NCI-H1694 (cell line): ENCODE measurements at places on chromosomes 5 and 9.

DNA sequence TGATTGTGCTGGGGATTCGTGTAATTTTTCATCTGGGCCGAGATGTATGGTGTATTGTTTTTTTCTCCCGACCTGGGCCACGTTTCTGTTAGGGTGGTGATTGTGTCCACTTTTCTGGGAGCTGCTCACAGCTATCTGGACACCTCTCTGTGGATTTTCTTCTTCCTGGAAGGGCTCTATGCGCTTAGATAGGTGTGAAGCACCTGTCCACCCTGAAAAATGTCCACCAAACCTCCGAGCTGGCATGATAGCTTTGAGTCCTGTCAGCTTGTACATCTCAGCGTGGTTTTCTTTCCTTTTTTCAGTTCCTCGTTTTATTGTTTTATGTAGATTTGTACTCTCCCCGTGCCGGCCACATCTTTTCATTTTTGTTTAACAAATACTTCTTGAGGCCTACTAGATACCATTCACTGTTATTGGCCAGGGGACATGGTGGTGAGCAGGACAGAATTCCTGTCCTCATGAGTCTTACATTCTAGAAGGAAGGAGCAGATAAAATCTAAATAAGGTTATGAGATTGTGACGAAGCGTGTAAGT, 1.1 kb downstream of the UGCG start:
- no peak for DNase-seq

DNA sequence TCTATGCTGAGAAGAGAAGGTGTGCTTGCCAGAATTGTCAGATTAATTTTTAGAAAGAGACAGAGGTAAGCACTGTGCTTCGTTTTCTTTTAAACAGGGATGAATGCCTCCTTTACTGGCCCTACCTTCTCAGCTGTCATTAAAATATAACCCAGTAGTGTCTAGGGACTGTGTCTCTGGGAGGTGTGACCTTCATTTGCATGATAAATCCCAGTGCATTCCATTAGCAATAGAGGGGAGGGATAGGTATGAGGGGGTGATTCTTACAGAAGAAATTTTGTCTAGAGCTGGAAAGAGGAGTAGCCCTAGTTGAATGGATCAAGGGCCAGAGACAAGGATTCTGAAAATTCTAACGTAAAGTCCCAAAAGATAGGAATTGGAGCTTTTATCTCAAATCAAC, 351.5 kb downstream of the BNC2 start:
- DNase-seq, result no peak

DNA sequence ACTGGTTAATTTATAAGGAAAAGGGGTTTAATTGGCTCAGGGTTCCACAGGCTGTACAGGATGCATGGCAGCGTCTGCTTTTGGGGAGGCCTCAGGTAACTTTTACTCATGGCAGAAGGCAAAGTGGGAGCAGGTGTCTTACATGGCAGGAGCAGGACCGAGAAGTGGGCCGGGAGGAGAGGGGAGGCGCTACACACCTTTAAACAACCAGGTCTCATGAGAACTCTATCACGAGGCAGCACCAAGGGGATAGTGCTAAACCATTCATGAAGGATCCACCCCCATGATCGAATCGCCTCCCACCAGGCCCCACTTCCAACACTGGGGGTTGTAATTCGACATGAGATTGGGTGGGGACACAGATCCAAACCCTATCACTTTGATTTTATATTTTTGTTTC, 21.7 kb downstream of the TMEM171 start:
- no peak for DNase-seq

GRCh38 chr5:15079566-15079965, 208.0 kb upstream of the ANKH start:
- no peak for DNase-seq

- DNase-seq, result no peak
Measured at GRCh38 chr5:42993516-42994245, 46.4 kb downstream of the ANXA2R start.

DNA sequence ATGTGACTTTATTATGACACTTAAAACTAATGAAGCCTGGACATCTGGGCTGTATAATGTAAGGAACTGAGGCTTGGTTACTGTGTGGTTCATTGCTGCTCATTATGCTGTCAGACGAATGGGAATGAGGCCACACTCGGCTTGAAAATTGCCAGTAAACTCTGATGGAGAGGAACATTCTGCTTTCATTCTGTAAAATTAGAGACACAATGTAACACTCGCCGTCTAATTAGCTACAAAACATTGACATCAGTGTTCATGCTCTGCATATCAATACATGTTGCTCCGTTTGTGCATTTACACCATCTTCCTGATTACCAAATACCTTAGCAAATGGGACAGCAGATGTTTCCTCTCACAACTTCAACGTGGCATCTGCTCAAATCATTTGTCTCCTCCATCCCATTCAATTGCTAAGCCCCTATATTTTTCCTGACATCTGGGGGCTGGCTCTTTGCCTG, 133.0 kb downstream of the SLC28A3 start:
- DNase-seq, result peak; percentile 96
